Hippocampal formation (tissue), 2 donors: ENCODE measurements at places on chromosomes 13 and 19.

- no peak for DNase-seq
These were observed 304 bp downstream of the TSPAN16 start for GRCh38 chr19:11296264-11296663.

DNA sequence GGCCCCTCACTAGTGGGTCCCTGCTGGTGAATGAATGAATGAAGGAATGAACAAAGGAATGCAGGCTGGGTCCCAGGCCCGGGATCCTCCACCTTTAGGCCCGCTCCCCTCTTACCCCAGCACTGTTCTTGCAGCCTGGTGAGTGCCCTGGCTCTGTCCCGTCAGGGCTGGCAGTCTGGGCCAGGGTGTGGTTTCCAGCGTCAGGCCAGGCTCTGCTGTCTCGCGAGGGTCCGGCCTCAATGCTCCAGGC is 317 bp downstream of the LYL1 start:
- no peak for DNase-seq

DNA sequence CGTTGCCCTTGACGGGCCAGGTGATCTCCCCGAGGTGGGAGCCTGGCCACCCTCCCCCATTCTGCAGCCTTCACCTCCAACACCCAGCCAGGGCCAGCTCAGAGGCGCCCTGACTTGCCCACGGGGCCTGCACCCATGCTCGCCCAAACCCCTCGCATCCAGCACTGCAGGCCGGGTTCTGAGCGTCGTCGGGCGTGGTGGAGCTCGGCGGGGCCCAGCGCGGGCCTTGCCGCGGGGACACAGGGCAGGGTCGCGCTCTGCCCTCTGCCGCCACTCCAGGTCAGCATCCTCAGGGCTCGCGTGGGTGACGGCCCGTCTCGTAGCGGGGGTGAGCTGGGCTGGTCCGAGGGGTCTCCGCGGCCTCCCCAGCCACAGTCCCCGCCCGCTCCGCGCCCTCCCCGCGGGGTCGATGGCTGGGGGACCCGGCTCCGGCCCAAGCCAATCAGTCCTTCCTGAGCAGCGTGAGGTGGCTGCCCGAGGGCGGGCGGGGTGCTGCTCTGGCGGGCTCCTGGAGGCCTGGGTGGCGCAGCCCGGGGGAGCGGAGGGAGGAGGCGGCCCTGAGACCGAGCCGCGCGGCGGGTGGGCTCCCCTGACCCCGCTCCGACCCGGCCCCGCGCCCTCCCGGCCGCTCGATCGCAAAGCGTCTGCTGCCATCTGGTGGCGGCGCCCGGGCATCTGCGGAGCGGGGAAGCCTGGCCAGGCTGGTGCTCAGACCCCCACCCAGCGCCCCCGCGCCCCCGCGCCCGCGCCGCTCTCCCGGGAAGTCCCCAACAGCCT is 61.4 kb downstream of the CCNE1 start:
- DNase-seq: peak; percentile 36

- DNase-seq: no peak
These were observed 32.6 kb upstream of the CXCL17 start for GRCh38 chr19:42475366-42475765.

GRCh38 chr13:49082653-49083536 is 107.2 kb downstream of the FNDC3A start:
- no peak for DNase-seq

DNA sequence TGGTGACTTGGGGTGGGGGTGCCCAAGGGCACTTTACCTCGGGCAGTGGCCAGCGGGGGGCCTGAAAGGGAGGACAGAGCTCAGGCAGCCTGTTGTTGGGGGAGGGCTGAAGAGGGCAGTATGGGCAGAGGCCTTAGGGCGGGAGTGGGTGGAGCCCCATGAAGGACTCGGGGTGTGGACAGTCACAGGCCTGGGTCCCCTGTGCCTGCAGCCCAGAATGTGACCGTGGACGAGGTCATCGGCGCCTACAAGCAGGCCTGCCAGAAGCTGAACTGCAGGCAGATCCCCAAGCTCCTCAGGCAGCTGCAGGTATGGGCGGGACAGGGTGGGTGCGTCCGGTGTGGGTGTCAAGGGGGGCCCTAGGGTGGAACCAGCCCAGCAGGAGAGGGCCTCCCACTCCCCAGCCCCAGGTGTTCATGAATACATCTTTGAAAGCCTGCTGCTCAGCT is 22.5 kb downstream of the NKPD1 start:
- no peak for DNase-seq

DNA sequence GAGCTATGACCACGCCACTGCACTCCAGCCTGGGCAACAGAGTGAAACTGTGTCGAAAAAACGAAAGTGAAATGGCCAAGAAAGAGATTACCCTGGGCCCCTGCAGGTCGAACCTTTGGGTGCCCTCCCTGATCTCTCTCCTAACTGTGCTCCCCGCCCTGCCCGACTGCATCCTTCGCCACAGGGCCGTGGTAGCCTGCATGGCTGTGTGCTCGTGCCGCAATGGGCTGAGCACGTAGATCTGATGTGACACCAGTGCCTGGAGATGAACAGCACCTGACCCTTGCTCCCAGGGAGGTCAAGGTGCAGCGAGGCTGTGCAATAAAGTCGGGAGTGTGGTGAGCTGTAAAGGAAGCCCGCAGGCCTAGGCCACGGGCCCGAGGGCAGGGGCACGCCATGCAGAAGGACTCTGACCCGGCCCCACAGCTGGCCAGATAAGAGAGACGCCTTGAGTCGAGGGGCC is 60.2 kb downstream of the PEX11G start:
- DNase-seq: no peak

GRCh38 chr13:22285867-22286266 is 615.0 kb downstream of the FGF9 start:
- no peak for DNase-seq

DNA sequence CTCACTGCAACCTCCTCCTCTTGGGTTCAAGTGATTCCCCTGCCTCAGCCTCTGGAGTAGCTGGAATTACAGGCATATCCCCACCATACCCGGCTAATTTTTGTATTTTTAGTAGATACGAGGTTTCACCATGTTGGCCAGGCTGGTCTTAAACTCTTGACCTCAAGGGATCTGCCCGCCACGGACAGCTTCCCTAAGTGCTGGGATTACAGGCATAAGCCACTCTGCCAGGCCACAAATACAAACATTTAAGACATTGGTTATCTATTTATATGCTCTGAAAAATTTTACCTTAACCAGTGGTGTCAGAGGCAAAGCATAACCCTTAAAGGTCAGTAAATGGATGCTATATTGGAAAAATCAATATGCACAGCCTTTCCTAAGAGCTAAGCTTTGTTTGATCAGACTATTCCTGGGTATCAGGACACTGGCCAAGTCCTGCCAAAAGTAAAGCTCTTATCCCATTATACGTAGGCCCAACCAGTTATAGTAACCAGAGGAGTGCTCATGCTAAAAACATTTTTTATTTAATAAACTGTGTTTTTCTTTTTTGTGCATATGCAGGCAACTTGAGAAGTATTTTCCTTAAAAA is 56.4 kb upstream of the STARD13 start:
- no peak for DNase-seq

DNA sequence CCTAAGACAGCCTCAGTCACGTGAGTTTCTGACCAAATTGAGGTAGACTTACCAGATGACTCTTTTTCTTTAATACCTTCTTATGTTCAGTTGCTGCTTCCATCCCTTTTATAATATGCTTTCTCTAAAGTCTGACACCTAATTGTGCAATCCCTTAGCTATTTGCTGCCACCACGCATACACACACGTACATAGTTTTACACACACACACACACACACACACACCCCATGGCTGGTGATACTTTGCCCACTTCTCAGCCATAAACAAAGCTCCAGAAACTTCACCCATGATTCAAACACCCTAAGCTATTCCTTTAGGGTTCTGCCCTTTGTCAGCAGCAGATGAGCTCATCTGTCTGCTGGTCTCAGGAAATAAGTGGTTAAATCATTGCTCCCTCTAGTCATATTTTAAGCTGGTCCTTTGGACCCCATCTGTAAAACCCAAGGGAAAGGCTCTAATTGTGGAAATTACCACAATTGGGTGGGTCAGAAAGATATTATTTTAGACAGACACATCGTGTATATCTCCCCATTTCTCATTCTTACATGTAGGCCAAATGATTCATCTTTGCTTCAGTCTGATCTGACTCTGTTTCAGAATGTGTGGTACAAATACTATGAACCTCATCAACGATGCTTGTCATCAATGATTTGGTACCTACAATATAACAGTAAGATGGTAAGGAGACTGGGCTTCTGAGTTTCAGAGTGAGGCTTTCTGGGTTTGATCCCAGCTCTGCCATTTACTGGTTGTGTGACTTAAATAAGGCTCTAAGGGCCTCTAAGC is 69.2 kb downstream of the NALCN start:
- DNase-seq: no peak

GRCh38 chr13:91594061-91594460 is 195.6 kb downstream of the GPC5 start:
- DNase-seq: no peak

DNA sequence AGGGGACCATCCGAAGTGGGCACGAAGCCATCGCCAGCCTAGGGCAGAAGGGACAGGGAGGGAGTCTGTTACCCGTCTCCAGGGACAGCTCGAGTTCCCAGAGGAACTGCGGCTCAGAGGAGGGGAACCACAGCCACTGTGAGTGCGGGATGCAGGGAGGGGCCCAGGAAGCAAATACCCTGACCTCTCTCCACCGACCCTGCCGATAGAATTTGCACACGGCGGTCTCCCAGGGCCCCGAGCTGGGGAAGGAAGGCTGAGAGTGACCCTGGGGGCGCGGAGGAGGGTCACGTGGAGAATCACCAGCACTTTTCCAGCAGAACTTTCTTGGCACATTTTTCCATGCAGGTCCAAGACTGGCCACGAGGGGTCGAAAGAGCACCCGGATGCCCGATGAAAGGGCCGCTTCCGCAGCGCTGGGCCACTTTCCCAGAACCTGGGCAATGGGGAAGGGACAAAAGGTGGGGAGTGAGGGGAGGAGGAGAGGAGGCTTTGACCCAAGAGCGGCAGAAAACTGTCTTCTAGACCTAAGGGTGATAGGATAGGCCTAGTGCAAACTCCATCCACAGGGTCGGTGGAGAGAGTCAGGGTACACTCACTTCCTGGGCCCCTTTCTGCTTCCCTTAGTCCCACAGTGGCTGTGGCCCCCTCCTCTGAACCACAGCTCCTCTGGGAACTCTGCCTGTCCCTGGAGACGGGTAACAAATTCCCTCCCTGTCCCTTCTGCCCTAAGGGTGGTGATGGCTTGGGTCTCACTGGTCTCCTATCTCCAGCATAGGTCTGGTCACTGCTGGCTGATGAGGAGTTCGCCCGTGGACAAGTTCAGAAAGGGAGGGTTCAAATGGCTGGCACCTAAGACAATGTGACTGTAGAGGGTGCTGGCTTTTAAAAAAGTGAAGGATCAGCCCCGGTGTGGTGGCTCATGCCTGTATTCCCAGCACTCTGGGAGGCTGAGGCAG is 5.3 kb upstream of the GPR4 start:
- DNase-seq: peak; percentile 45

- DNase-seq: no peak
These were observed 5.6 kb downstream of the ICAM5 start for GRCh38 chr19:10295305-10295846.

DNA sequence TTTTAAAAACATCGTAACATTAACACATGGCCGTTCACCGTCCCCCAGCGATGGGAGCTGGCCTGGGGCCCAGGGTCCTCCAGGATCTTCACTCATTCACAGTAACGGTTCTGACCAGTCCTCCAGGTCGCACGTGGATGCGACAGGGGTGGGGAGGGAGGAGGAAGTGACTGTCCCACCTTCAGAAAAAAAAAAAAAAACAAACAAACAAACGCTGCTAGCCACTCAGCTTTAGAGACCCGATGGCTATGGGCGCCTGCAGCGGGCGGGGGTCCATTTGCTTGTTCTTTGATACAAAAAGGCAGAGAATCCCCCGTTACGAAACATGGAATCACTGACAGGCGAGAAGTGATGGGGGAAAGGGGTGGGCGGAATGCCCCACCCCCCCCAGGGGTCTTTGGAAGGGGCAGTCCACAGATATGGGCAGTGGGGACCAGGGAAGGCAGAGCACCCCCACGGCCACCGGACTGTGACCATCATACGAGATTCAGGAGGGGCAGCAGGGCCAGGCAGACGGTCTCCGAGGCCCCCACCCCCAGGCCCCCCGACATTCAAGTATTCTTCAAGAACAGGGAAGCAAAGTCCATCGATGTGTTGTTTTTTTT is 13.3 kb downstream of the MKNK2 start:
- no peak for DNase-seq

GRCh38 chr13:86403181-86403580 is 604.0 kb upstream of the SLITRK6 start:
- DNase-seq: peak; percentile 52

- no peak for DNase-seq
These were observed 40.7 kb upstream of the N4BP2L1 start for GRCh38 chr13:32468502-32469142.

GRCh38 chr19:38388349-38389100 is at the start of gene SPRED3:
TSS of gene SPRED3 (plus strand) at chr19:38388697. CDS start at chr19:38390303, 1,606 bp downstream.
- DNase-seq: peak; percentile 69

GRCh38 chr13:99332456-99332855 is 25.3 kb upstream of the GPR183 start:
- no peak for DNase-seq

- DNase-seq: no peak
These were observed 169.2 kb upstream of the IRS2 start for GRCh38 chr13:109955598-109955997.

GRCh38 chr13:35502456-35502855 is 26.0 kb upstream of the MAB21L1 start:
- DNase-seq: no peak

GRCh38 chr13:50222569-50223332 is 207.5 kb downstream of the KCNRG start:
- peak; percentile 20 for DNase-seq

- no peak for DNase-seq
These were observed 87.4 kb upstream of the UFM1 start for GRCh38 chr13:38262211-38262610.

DNA sequence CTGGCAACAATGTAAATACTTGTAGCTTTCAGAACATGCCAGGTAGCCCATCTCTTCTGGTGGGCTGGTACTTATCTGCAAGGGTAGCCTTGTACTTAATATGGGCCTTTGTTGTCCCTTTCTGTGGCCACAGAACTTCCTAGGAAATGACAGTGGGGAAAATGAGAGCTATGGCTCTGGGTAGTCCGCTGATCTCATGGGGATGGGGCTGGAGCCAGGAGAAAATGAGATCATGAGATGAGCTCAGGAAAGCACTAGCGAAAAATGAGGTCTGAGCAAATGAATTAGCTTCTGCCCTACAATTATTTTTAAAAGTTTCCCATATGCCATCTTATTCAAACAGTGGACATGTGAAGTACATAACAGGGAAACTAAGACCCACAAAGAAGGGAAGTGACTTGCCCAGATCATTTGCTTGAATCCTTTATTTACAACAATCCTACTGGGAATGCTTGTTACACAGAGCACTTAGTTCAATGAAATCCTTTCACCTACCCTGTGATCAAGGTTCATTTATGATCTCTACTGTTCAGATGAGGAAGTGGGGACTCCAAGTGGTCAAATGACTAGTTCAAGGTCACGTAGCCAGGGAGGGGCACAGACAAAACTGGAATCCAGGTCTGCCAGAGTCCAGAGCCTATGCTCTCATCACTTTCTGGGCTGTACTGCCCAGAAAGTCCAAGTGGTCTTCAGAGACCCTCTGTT is 87.1 kb downstream of the PTPRS start:
- DNase-seq: no peak
